ENCODE measurements at places on chromosomes 5 and 9.
A peak's percentile ranks its signal among the peaks of the same experiment; 100 is the strongest.

- no peak for DNase-seq
Observed at GRCh38 chr5:163478126-163478981, 17.9 kb downstream of the HMMR start.

DNA sequence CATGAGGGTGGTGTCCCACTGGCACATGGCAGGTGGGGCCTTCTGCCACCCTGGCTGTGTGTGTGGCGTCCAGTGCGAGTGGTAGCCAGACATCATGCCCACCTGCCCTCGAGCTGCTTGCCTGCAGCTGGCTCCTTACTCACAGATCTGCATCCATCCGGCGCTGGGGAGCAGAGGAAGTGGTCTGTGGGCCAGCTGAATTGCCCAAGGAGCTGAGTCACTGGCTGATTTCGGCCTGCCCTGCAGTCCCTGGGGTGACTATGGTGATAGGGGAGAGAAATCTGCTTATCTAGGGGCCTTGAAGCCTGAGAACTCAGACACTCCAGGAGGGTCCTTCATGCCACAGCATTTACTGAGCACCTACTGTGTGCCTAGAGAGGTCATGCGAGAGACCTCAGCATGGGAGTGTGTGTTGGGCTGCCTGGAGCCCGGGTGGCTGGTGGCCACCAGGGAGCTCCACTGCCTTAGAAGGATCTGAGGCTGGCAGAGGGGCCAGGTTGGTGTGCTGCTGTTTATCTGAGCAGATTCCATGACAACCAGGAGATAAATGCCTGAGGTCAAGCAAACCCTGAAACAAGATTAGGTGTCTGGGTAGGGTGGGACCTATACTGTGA is 57.1 kb downstream of the SLC22A5 start:
- peak; percentile 74 for DNase-seq

- DNase-seq: no peak
Observed at GRCh38 chr5:113770648-113771047, 257.2 kb downstream of the YTHDC2 start.

DNA sequence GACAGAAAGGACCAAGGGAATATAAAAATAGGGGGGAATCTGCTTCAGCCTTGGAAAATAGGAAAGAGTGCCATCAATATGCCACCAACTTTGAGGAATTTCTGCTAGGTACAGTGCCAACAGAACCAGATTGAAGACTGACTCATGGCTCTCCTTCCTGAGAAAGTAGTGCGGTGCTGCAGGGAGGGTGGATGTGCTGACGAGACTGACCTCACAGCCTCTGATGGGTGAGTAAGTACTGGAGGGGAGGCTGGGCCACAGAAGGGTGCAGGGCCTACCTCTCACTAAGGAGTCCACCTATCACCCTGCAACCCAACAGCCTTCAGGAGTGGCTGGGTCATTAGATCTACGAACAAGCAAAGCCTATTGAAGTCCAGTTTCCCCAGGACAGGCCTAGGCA is 187.6 kb downstream of the GABBR2 start:
- no peak for DNase-seq

GRCh38 chr5:72246954-72247442 is 73.0 kb downstream of the MRPS27 start:
- no peak for DNase-seq

DNA sequence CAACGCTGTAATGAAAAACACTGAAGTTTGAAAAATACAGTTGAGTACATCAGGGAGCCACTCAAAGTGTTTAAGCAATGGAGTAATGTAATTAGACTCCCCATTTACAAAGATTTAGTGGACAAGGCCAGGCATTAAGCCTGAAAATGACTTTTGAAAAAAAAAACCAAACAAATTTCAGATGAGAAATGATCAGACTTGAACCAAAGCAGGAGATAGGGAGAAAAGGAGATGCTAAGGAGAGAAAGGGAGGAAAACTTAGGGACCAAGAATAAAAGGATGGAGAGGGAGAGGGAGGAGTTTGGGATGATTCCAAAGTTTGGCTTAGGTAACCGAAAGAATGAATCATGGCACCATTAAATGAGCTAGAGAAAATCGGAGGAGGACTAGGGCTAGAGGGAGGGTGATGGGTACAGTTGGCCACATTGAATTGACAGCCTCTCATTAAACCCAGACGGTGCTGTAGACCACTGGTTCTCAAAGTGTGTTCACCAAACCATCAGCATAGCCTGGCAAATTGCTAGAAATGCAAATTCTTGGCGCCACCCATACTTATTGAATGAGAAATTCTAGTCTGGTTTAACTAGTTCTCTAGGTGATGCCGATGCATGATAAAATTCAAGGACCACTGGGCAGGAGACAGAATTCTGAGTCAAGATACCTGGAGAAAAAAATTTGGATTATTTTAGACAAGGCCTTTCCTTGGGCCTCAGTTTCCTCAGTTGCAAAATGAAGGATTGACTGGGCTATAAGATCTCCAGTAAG is 6.2 kb upstream of the CPEB4 start:
- no peak for DNase-seq

DNA sequence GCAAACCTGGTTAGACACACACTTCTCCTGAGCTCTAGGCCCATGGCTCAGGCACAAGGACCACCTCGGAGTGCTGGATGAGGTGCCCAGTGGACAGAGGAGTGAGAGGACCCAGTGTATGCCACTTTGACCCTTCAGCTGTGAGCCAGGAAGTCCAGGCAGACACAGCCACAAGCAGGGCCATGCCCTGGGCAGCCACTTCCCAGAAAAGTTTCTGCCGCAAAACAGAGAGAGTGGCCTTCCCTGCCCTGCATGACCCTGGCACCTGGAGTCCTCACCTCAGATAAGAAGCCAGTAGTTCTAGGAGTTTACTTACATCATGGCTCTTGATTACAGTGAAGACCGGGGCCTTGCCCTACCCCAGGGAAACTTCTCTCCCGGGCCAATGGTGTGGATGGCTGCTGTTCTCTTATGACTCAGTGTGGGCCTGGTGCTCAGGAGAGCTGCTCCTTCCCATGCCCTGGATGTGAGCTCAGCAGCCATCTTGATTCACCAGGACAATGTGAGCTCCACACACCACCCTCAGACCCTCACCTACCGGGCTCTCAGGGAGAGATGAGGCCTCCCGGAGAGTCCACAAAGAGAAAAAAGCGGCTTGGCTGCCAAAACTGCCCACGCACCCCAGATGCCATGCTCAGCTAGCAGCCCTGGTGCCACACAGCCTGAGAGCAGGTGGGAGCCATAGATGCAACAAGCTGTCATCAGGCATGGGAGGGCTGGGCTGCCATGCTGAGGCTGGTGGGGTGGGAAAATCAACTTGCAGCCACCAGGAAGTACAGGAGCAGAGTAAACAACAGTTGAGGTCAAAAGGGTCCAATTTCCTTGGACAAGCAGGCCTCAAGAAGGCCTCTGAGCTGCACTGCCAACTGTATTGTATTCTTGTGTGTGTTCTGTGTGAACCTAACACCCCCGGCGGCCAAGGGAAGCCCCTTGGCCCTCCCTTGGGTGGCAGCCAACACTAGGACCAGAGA is 11.7 kb upstream of the IRF1 start:
- no peak for DNase-seq

- DNase-seq: no peak
Observed at GRCh38 chr9:5665059-5665458, 36.2 kb downstream of the RIC1 start.

DNA sequence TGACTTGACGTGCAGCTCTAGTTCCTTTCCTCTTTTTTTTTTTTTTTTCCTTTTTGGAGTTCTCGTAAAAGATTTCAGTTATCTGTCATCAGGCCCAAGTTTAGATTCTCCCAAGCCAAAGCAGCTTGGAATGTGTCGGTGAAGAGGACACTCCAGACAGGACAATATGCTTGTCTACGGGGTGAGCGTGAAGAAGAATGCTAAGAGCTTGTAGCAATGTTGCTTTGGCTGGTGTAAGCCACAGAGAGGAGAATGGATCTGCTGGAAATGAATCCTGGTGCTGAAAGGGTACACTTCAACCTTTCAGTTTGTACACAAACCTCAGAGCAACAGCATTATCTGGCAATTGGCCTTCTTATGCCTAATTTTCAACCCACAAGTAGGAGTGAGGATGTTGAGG is 92.4 kb downstream of the ISL1 start:
- DNase-seq: no peak

DNA sequence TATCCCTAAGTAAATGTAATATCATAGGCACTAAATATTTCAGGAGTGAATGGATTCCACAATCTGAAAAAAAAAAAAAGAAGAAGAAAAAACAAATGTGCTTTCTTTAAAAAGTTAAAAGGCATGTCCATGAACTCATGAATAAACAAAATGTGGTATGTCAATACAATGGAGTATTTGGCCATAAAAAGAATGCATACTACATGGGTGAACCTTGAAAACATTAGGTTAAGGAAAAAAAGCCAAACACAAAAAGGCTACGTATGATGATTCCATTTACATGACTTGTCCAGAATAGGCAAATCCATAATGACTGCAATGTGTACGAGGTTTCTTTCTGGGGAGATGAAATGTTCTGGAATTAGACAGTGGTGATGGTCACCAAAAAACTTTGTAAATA is 45.3 kb downstream of the FNIP1 start:
- no peak for DNase-seq

DNA sequence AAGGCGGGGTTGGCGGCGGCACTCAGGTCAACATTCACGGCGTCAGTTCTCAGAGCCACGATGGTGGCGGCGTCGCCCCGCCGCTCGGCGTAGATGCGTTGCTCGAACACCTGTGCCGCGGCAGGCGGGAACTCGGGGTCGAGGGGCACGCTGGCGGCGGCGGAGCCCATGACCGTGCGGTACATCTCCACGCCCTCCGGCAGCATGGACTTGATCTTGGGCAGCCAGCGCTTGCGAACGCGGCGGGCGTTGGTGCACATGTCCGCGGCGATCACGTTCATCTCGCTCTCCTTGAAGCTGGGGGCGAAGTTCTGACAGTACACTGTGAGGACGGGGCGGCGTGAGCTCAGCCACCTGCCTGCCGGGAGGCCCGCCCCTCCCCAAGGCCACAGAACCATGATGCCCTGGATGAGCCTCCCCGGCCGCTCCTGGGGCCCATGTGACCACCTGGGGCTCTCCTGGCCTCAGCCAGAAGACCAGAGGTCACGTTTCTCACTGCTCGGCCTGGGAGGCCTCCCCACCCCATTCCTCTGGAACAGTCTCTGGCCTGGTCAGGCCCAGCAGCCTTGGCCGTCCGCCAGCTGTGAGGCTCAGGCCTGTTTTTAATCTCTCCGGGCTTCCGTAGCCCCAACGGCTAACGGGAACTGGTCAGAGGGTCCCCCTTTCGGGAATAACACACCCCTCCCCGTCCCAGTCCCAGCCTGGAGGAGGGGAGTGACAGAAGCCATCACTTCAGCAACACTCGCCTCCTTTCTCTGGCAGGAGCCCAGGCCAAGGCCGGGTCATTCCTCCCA is 50.7 kb upstream of the UBAC1 start:
- no peak for DNase-seq

DNA sequence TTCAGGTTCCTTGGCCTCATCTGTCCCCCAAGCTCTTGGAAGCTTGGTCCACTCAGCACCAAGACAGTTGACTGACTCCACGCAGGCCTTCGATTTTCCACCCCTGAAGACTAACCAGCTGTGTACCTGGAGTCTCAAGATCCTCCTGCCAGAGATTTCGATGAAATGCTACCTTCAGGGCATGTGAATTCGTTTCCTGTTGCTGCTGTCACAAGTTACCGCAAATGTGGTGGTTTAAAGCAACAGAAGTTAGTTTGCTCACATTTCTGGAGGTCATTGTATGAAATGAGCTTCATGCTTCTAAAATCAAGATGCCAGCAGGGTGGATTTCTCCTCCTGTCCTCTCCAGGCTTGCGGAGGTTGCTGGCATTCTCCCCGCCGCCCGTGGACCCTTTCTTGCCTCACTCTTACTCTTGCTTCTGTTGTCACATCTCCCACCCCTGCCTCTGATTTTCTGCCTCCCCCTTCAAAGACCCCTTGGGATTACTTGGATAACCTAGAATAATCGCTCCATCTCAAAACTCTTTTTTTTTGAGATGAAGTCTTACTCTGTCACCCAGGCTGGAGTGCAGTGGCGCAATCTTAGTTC is 27.6 kb upstream of the RETREG1 start:
- no peak for DNase-seq

GRCh38 chr5:140157032-140157781 is 17.8 kb upstream of the CYSTM1 start:
- peak; percentile 90 for DNase-seq

DNA sequence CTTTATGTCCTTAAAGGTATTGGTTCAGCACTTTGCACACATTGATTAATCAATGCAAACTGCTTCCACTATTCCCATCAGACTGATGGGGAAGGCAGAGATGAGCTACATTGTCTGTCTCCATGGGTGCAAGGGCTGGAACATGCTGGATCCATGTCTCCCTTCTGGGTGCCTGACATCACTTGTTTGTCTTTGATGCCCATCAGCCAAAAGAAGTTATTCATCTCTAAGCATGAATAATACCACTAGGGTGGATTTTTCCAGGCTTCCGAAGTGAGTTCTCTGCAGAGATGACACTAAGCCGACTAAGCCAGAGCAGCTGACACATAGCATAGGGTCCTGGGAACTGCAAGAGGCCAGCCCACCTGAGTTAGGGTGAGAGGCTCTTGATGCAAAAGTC is 8.7 kb downstream of the FGF1 start:
- no peak for DNase-seq

GRCh38 chr5:395921-396530 is 47.0 kb upstream of the EXOC3 start:
- no peak for DNase-seq

DNA sequence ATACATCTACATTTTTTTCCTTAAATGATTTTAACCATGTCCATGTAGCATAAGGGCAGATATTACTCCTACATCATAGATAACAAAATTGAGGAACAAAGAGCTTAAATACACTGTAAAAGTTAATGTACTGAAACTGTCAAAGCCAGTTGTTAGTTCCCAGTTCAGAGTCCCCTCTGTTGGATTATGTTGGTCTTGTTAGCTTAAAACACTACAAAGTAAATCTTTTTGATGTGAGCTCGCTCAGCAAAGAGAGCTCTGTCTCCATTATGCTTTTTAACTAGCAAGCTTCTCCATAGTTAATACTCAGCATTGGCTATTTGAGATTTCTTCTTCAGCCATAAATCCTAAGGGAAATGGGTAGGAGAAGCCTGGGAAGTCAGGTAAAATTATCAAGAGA is 149.1 kb downstream of the ADAMTS6 start:
- DNase-seq: no peak
